ENCODE measurements at places on chromosomes 2 and 18. TPM values are rescaled to one million over a fixed set of nuclear protein-coding genes. Genes with fewer than 3 reads are reported as not detected.

DNA sequence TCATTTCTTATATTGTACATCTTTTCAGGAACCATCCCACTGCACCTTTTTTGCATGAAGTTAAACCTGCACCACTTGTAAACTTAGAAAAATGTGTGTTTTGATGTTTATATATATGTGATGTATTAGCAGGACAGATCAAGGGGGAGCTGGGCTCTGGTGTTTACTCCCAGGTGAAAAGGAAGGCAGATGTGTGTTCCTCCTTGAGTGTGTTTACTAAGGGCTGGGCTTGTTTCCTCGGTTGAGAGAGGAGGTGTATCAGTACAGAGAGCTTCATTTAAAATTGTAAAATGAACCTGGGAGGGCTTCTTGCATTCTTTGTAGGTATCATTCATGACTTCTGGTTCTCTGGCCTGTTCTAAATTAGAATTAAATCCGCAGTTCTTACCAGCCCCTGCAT is 14.8 kb downstream of the LPIN1 start:
- peaks cover 12% of the 10 kb centered on the region for H3K36me3 ChIP-seq
- H3K4me1 ChIP-seq: no peaks in the 10 kb centered on the region
- H3K27me3 ChIP-seq: no peaks in the 10 kb centered on the region
- no peak overlapping the region for H3K27ac ChIP-seq
- no peak for DNase-seq

DNA sequence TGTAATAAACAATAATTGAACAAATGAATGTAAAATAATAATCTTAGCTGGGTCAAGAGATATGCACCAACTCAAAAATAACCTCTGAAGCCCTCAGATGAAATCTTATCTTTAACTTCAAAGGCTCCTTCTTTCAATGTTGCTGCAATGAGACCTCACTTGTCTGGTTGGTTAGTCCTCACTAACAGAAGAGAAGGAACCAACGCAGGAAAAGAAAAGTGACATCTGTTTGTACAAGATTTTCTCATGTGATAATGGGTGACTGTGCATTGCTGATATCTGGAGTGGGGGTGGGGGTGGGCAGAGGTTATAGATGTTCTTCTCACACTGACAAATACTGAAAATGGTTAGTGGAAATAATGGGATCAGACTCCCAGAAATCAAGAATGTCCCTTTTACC is 2.6 kb downstream of the SCN7A start:
- no peak overlapping the region for H3K27ac ChIP-seq
- no peak for DNase-seq
- H3K36me3 ChIP-seq: no peaks in the 10 kb centered on the region
- no peaks in the 10 kb centered on the region for H3K4me1 ChIP-seq
- H3K4me3 ChIP-seq: no peak overlapping the region

The ZSWIM2 gene
- total RNA-seq: not detected

GRCh38 chr2:221555494-221555846 is 16.6 kb downstream of the EPHA4 start:
- DNase-seq: no peak
- H3K4me3 ChIP-seq: no peak overlapping the region
- H3K27ac ChIP-seq: no peak overlapping the region
- no peaks in the 10 kb centered on the region for H3K27me3 ChIP-seq

DNA sequence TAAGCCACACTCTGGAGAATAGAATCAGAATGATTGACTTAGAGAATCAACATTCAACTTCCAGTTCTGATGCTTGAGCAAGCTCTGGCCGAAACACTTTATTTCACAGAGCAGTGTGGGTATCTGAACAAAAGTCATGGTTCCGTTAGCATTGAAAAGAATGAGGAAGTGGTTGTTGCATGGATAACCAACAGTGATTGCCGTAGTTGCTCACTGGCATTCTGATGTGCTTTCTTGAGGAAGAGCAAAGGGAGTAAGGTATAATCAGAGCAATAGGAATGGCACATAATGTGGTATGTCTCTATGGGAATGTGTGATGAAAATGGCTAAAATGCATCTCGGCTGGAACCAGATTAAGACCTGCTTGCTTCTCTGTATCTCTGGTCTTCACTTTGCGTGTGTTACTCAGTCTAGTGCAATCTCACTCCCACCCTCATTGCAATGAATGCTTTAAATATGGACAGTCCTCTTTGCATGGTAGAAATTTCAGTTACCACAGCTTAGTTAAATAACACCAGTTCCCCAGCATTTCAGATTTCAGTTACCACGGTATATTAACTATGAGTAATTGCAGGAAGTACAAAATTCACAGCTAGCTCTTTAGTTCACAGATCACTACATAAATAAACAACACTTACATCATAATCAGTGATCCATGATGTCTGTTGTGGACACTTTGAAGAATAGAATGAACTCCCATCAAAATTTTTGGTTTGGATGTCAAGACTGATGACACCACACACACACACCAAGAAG is 7.8 kb upstream of the RAB12 start:
- H3K27ac ChIP-seq: no peak overlapping the region
- H3K4me1 ChIP-seq: peaks cover 15% of the 10 kb centered on the region
- H3K27me3 ChIP-seq: no peaks in the 10 kb centered on the region
- DNase-seq: no peak
- H3K36me3 ChIP-seq: no peaks in the 10 kb centered on the region

DNA sequence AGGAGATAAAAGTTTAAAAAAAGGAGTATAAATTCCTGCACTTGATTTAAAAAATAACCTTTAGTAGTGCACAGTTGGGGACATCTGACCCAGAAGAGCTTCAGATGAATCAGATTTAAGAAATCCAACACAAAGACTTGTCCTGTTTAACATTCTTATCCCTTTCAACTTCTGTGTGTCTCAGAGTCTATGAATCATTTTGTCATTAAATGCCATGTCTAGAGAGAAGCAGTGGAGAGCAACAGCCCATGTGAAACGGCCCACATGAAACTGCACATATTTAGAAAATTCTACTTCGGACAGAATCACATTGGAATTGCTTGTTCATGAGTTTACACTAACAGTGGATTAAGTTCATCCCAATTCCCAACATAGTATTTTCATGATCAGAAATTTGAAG is 278.6 kb downstream of the SLC8A1 start:
- H3K27me3 ChIP-seq: no peaks in the 10 kb centered on the region
- H3K4me1 ChIP-seq: no peaks in the 10 kb centered on the region
- H3K27ac ChIP-seq: no peak overlapping the region
- no peak overlapping the region for H3K4me3 ChIP-seq
- no peak for DNase-seq

The MAP2 gene
- total RNA-seq: 0.21 TPM

The MYCN gene
- total RNA-seq: 3.7 TPM

The IL1RL2 gene
- total RNA-seq: not detected

DNA sequence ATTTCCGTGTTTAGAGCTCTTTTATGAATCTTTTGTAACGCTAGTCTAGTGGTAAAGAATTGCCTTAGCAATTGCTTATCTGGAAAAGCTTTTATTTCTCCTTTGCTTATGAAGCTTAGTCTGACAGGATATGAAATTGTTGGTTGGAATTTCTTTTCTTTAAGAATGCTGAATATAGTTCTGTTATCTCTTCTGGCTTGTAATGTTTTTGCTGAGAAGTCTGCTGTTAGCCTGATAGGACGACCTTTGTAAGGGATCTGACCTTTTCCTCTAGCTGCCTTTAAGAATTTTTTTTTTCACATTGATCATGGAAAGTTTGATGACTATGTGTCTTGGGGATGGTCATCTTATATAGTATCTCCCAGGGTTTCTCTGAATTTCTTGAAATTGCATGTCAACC is 101.1 kb downstream of the TRABD2A start:
- no peak overlapping the region for H3K4me3 ChIP-seq
- H3K4me1 ChIP-seq: no peaks in the 10 kb centered on the region
- H3K36me3 ChIP-seq: no peaks in the 10 kb centered on the region
- no peak overlapping the region for H3K27ac ChIP-seq

DNA sequence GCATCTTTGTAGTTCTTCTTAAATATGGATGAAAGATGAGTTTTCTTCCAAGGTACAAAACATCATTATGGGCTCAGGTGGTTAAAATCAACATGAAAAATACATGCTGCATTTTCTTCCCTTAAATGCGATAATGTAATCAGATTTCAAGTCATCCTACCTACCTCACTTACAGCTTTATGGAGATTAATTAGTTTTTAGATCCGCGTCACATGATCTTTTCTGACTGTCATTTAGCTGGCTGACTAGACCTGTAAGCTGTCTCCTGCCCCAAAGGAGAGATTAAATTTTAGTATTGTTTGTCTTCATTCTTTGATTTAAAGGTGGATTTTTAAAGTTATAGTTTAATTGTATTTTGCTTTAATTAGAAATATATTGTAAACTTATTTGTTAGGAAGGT is 678.0 kb upstream of the ZEB2 start:
- DNase-seq: no peak
- no peaks in the 10 kb centered on the region for H3K36me3 ChIP-seq
- H3K4me1 ChIP-seq: no peaks in the 10 kb centered on the region
- no peaks in the 10 kb centered on the region for H3K27me3 ChIP-seq

Measured in SJSA1 (cell line).